Activated naive CD4-positive, alpha-beta T cell (primary cell): ENCODE measurements at places on chromosomes 2 and 18.

GRCh38 chr18:8116341-8117005, 492.8 kb upstream of the RAB12 start:
- no peak for DNase-seq

- DNase-seq, result no peak
These were observed 89.4 kb downstream of the TNS1 start for GRCh38 chr2:217913436-217913835.

- DNase-seq, result no peak
These were observed 2.0 kb downstream of the SKOR2 start for GRCh38 chr18:47249314-47249981.

- DNase-seq, result no peak
These were observed 1.2 kb downstream of the GATA6 start for GRCh38 chr18:22170421-22171257.

DNA sequence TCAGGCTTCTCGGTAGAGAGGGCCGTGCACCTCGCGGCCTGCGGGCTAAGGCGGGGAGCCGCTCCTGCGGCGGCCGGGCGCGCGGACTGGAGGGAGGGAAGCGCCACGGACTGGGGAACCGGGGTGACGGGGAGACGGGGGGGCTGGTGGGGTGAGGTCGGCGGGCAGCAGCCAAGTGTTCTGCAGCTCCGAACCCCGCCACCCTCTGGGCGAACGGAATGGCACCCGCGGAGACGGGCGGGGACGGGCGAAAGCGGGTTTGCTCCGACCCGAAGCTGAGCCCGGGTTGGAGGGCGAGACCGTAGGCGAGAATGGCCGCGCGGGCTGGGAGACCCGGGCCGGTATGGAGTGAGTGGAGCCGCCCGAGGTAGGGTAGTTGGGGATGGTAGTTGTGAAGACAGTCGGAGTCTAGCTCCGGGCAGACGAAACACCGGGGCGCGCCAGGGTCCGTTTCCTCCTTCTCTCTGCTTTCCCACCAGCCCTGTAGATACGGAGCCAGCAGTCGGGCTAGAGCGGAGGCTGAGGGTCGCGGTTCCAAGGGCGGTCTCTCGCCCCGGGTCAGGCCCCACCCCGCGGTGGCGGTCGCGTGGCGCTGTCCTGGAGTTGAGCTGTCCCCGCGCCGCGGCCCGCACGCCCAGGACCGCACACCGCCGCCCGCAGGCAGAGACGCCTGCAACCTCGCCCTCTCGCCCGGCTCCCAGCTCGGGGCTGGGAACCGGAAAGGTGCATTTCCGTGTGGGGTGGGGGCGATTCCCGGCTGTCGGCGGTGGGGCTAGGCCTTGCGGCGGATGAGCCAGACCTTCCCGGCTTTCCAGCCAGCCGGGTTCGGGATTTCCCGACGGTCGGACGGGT, 160.3 kb upstream of the SIX2 start:
- no peak for DNase-seq

- DNase-seq, result no peak
These were observed 5.0 kb downstream of the MREG start for GRCh38 chr2:216008387-216008786.

- DNase-seq, result no peak
These were observed 950.8 kb upstream of the SLC39A10 start for GRCh38 chr2:194706179-194706578.

DNA sequence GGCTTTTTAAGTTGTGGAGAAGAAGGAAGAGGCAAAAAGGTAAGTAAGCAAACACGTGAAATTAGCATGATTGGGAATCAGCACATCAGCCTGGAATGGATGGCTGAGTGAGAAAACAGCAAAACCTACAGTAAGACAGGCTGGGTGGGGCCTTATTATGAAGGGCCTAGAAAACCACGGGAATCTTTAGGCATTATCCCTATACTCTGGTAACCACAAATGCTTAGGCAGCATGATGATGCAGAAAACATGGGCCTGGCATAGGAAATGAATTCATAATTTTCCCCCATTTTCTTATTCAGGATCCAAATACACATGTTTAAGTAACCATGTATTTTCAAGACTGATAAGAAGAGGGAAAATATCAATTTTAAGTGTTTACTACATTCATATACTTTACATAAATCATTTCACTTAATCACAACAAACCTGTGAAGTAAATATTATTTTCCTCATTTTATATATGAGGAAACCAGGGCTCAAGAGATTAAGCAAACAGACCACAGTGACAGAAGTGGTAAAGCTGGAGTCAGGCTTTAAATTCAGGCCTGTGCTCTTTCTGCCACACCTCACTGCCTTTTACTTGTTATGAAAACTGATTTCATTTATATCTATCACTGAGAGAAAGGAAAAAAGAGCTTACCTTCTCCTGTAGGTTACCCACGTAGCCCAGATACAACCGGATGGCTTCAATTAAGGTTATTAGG, 4.0 kb downstream of the TMEM17 start:
- no peak for DNase-seq

DNA sequence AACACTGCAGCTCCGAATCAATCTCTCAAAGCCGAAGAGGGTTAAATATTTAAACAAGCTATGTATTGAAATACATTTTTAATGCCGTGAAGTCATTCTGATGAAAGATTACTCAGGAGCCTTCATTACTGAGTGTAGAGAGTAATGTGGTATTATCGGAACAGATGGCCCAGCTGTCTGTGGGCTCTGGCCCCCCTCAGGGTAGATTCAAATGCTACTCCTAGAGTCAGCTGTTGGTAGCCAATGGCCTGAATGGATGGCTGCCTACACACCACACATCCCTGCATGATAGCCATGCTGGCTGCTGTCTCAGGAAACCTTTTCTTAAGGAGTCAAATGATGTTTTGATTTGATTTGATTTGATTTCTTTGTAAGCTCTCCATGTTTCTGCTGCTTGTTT, 732.3 kb upstream of the CELF4 start:
- DNase-seq, result no peak

DNA sequence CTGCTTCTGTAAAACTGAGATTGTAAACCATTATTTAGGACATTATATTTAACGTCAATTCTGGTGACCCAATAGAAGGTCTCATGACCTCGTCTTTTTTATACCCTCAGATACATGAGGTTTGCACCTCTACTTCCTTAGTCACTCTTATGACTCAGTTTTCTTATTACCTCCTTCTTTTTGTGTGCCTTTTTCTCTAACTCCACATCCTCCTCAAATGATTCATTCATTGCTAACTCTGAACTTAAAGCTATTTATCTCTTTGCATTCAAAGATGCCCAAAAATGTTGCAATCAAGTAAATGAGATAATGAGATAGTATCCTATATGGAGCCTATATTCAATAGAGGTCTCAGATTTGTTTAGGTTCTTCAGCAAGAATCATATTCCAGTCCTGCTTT, 121.0 kb upstream of the KYNU start:
- no peak for DNase-seq

DNA sequence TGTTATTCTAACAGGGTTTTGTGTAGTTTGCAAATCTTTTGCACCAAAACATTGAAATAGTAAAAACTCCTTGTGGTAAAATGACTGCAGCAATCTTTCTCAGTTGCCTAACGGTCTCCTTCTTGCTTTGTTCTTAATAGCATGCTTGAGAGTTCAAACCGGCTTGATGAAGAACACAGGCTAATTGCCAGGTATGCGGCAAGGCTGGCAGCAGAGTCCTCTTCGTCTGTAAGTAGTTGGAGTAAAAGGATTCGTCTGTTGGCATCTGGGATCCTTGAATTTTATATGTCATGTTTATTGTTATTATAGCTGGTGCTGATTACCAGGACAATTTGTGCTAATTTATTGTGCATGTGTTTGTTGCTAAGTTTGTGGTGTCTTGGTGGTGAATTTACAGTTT, 138.1 kb downstream of the DTNA start:
- DNase-seq, result no peak

GRCh38 chr2:102070058-102070642, 72.4 kb upstream of the IL1R1 start:
- DNase-seq, result no peak

DNA sequence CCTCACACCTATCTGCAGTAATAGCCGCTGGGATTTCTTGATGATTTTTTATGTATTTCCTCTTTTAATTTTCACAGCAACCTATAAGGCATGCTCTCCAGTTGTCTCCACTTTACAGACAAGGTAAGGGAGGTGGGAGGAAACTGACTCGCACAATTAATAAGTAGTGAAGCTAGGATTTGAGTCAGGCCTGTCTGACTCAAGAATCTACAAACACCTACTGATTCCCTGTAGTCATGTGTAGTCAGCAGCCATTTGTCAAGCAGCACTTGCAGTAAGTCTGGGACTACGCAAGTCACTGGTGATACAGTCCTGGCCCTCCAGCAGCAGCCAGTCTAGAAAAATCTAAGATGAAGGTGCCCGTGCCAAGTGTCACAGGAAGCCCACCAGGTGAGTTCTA, 193.6 kb upstream of the PKDCC start:
- no peak for DNase-seq

DNA sequence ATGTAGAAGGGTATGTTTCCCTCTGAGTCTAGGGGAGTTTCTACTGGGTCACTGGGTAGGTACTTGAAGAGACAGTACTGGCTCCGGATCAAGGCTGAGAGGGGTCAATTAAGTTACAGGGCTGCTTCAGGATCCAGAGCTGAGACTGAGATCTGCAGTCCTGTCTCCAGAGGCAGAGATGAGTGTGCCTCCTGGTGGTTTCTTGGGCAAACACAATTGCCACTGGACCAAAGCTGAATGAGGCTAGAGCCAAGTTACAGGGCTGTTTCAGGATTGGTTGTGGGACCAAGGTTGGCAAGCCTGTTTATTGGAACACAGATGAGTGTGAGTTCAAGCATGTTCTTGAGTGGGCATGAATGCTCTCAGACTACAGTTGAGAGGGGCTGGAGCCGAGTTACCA, 157.9 kb downstream of the ADCYAP1 start:
- DNase-seq, result no peak

- DNase-seq, result no peak
These were observed 130.6 kb downstream of the NOL4 start for GRCh38 chr18:34094148-34094547.

DNA sequence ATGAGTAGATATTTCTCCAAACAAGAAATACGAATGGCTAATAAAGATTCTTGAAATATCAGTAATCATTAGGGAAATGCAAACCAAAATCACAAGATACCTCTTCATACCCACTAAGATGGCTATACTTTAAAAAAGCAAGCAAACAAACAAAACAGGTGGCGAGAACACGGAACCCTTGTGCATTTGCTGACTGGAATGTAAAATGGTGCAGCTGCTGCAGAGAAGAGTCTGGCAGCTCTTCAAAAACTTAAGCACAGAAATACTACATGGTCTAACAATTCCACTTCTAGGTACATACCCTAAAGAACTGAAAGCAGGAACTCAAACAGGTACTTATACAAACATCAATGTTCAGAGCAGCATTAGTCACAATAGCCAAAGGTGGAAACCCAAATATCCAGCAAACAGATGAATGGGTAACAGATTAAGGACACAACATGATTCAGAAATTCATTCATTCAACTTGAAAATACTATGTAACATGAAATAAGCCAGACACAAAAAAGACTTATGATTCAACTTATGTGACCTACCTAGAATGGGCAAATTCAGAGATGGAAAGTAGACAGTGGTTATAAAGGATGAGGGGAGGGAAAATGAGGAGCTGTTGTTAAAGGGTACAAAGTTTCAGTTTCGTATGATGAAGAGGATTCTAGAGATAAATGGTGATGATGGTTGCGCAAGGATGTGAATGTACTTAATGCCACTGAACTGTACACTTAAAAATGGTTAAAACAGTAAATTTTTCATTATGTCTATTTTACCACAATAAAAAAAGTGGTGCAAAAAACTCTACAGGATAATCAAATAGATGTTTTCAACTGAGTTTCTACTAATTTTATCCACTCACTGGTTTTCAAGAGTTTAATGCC, 26.9 kb upstream of the GPR75 start:
- DNase-seq, result no peak

- no peak for DNase-seq
These were observed 55.9 kb downstream of the TRPM8 start for GRCh38 chr2:233972941-233973575.

- no peak for DNase-seq
These were observed 17.8 kb upstream of the SULT1C2 start for GRCh38 chr2:108270768-108271506.

GRCh38 chr18:13380691-13381070, 162.1 kb downstream of the LDLRAD4 start:
- DNase-seq, result no peak

- DNase-seq, result no peak
These were observed 40.6 kb upstream of the SNED1 start for GRCh38 chr2:240957656-240958365.

- DNase-seq, result no peak
These were observed 26.2 kb downstream of the UNC50 start for GRCh38 chr2:98634406-98635092.

DNA sequence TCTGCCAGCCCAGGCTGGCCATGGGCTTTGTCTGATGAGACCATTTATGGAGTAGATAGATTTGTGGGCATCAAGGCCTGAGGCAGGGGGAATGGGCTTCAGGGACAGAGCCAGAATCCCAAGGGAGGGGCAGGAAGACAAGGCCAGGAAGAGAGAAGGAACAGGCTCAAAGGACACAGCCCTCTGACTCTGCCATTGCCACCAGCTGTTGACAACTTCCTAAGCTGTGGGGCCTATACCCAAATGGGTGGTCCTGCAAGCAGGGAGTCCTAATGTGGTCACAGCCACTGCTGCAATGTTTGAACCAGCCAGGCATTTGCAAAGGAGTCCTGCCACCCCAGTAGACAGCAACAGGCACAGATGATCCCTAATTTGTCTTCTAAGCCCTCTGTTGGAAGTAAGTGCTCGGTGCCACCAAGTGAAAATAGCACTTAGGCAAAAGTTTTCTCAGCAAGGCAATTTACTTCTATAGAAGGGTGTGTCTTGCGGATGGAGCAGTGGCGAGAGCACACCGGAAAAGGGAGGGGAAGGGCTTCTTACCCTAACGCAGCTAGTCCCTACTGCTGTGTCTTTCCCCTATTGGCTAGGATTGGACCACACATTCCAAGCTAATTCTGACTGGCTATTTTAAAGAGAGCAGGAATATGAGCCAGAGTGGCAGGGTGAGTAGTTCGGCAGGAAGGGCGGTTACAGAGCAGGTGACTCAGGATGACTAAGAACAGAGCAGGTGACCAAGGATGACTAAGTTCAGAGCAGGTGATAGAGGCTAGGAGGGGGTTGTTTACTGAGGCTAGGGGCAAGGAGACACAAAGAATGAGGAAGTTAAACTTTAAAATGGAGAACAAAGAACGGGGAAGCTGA, 47.2 kb downstream of the C1QL2 start:
- DNase-seq, result no peak

DNA sequence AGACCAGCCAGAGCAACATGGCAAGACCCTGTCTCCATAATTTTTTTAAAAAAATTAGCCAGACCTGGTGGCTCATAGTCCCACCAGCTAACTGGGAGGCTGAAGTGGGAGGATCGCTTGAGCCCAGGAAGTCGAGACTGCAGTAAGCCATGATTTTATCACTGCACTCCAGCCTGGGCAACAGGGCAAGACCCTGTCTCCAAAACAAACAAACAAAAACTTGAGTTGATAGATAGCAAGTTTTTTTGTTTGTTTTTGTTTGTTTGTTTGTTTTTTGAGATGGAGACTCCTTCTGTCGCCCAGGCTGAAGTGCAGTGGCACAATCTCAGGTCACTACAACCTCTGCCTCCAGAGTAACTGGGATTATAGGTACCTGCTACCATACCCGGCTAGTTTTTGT, 18.8 kb downstream of the RELCH start:
- no peak for DNase-seq
